ENCODE measurements at places on chromosomes 7 and 10.

- no peak for DNase-seq
These were observed 119.1 kb downstream of the CNOT4 start for GRCh38 chr7:135390829-135391228.

GRCh38 chr7:46186131-46186530 is 265.1 kb upstream of the IGFBP3 start:
- DNase-seq, result no peak

DNA sequence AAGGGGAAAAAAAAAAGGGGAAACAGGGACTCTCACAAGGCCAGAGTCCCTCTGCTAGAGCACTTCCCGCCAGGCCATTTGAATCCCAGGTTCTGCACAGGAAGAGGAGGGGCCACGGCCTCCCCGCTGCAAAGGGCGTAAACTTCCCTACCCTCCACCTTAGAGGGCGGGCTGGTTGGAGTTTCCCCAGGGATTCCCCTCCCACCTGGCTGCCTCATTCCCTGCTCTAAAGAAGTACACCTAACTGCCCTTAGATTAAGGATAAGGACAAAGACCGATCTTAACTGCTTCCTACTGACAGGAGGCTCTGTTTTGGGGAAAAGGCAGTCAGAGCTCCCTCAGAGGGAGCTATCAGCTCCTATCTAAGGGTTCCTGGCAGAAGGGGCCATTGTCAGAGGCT is 102.0 kb upstream of the ARMC3 start:
- no peak for DNase-seq

GRCh38 chr7:36040679-36041078 is 112.4 kb upstream of the EEPD1 start:
- DNase-seq, result no peak

GRCh38 chr7:109256762-109257560 is 687.3 kb downstream of the DNAJB9 start:
- DNase-seq, result no peak

GRCh38 chr10:124450012-124450782 is at the start of gene NKX1-2:
Gene NKX1-2 (minus strand): TSS chr10:124450035. CDS start chr10:124449943, 92 bp downstream.
- no peak for DNase-seq

All from CD8-positive, alpha-beta T cell (primary cell).